Activated CD4-positive, alpha-beta T cell treated with anti-CD3 and anti-CD28 coated beads for 1 hour (primary cell): ENCODE measurements at places on chromosomes 12 and 14.

GRCh38 chr14:104230119-104230815, 91.9 kb downstream of the KIF26A start:
- no peak for DNase-seq

DNA sequence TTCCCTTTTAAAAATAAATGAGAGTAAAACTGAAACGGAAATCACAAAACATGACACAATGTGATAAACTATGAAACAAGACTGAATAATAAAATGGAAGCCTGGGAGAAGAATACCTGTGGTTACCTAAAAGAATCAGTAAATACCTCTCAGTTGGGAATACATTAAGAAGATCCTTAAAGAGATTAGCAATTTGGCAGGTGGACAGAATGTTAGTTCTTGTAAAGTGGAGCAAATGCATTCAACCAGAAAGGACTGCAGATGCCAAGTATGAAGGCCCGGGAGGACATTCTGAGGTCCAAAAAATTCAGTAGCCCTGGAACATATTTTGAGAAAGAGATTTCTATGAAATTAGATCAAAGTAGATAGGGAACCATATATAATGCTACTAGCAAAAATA, 861.3 kb upstream of the SEL1L start:
- no peak for DNase-seq

DNA sequence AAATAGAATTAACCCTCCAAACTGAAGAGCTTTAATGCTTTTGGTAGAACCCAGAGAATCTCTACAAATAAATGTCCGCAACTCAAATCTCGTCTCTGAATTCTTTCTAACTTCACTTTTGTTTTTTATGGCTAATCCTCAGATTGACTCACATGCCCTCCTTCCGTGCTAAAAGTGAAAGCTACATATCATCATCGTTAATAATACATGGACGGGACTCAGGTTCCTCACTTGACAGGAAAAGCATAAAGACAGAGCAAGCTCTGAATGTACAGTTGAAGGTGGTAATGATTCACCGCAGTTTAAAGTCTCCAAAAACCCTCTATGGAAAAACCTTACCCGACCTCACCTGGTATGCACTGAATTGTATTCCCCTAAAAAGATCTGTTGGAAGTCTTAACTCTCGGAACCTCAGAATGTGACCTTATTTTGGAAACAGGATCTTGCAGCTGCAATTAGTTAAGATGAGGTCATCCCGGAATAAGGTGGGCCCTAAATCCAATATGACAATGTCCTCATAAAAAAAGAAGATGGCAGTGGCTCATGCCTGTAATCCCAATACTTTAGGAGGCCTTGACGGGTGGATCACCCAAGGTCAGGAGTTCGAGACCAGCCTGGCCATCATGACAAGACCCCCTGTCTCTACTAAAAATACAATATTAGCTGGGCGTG, 147.4 kb upstream of the FOXN3 start:
- no peak for DNase-seq

GRCh38 chr12:131709226-131709625, 1.7 kb upstream of the SFSWAP start:
- no peak for DNase-seq
